ENCODE measurements at places on chromosomes 16 and 17. TPM values are rescaled to one million over a fixed set of nuclear protein-coding genes. Genes with fewer than 3 reads are reported as not detected.

The TMEM114 gene
- total RNA-seq = not detected

- H3K36me3 ChIP-seq = no peaks in the 10 kb centered on the region
- H3K4me1 ChIP-seq = peaks cover 9% of the 10 kb centered on the region
- no peak overlapping the region for H3K27ac ChIP-seq
- H3K27me3 ChIP-seq = no peaks in the 10 kb centered on the region
- no peak for DNase-seq
- H3K4me3 ChIP-seq = no peak overlapping the region
These were observed 13.6 kb upstream of the OGFOD3 start for GRCh38 chr17:82432017-82432416.

The HS3ST3B1 gene
- total RNA-seq = 2.8 TPM

The MYO15A gene
- 0.95 TPM for total RNA-seq

DNA sequence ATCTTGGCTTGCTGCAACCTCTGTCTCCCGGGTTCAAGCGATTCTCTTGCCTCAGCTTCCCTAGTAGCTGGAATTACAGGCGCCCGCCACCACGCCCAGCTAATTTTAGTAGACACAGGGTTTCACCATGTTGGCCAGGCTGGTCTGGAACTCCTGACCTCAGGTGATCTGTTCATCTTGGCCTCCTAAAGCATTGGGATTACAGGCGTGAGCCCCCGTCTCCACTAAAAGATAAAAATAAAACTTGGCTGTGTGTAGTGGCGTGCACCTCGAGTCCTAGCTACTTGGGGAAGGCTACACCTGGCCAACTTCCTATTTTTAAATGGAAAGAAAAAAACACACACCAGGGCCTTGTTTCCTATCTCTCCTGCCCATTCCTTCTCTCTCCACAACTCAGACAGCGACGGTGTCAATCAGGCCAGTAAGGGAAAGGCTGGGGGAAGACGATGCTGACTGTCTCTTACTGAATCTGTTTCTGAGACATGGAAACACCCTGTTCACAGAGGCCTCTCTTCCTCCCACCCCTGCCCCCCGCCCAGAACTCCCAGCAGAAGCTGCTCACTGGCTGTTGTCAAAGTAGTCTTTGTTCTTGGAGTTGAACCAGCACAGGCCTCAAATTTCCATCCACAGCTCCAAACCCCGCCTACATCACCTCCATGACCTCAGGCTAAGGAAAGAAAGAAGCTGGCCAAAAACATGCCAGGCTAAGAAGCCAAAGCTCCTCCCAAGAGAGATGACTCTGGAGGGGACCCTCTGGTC lies 96.6 kb downstream of the NXN start:
- H3K4me1 ChIP-seq = peaks cover 27% of the 10 kb centered on the region
- no peaks in the 10 kb centered on the region for H3K36me3 ChIP-seq
- H3K27me3 ChIP-seq = no peaks in the 10 kb centered on the region
- no peak overlapping the region for H3K4me3 ChIP-seq

- H3K27me3 ChIP-seq = no peaks in the 10 kb centered on the region
- peak overlapping the region; percentile 2 for H3K27ac ChIP-seq
- no peak for DNase-seq
- H3K36me3 ChIP-seq = no peaks in the 10 kb centered on the region
These were observed 12.6 kb upstream of the PRR29 start for GRCh38 chr17:63985387-63986140.

The AIPL1 gene
- total RNA-seq = not detected

Data from pancreas (tissue), 10 donors.